ENCODE measurements at places on chromosomes 1 and 21.

- DNase-seq = no peak
Observed at GRCh38 chr1:186060226-186060625, 314.8 kb downstream of the TPR start.

DNA sequence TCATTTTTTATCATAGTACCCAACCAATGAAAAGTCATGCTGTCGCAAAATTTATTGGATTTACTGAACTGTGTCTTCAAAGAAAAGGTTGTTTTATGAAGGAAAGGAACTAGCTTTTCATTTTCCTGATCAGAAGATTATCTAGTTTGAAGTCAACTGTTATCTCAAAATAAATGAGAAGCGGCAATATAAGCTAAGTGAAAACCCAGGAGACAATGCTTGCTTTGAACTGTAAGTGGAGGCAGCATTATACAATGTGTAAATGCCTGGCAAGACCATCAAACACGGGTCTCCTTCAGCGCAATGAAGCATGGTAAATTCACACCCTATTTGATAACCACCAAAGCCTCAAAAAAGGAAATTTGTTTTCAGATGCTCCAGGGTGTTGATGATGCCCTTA is 134.4 kb upstream of the PTBP2 start:
- no peak for DNase-seq

GRCh38 chr1:56115701-56116100 is 463.7 kb downstream of the PLPP3 start:
- no peak for DNase-seq

DNA sequence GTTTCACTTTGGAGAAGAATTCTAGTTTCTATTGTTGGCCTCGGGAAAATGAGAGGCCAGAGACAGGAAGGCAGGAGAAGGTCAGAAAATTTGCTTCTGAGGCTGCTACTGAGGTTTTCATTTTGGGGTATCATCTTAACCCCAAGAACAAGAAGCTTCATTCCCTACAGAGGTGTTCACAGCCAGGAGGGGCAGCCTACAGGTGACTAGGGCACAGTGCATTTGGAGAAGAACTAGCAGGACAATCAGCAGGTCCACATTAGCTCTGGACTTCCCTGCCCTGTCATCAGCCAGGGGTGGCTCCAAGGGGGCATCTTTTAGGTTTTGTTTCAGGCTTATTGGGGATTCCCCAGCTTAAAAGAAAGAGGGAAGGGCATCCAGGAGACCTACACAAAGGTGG is 12.1 kb upstream of the ZNF496 start:
- no peak for DNase-seq

DNA sequence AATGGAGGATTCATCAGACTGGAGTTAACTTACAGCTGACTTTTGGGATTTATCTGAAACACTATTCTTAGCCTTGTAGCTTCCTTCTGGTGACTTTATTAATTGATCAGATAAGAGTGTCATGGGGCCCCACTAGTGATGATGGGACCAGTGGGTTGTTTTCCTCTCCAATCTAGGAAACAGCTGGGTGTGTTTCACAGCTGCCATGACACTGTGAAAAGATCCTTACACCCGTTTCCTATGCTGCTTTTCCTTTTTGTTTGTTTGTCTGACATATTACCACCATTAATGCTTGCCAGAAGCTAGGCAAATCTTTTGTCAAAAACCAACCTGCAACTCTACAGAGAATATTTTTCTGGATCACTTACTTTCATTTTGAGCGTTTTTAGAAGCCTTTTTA is 86.2 kb downstream of the ZBTB18 start:
- no peak for DNase-seq

GRCh38 chr1:63909526-63909925 is 135.7 kb downstream of the ROR1 start:
- no peak for DNase-seq

GRCh38 chr1:41783189-41783639 is 135.5 kb downstream of the HIVEP3 start:
- no peak for DNase-seq

- DNase-seq = no peak
Observed at GRCh38 chr1:157407367-157407766, 144.9 kb downstream of the FCRL5 start.

GRCh38 chr1:99603699-99604560 is 42.0 kb upstream of the PALMD start:
- DNase-seq = no peak

- no peak for DNase-seq
Observed at GRCh38 chr1:20367626-20368025, 77.0 kb downstream of the VWA5B1 start.

GRCh38 chr1:1943834-1944570 is 24.9 kb upstream of the TMEM52 start:
- DNase-seq = peak; percentile 79

- no peak for DNase-seq
Observed at GRCh38 chr1:218587900-218588299, 242.8 kb downstream of the TGFB2 start.

GRCh38 chr1:113783254-113784103 is 24.2 kb upstream of the PHTF1 start:
- no peak for DNase-seq
